ENCODE measurements at places on chromosomes 1 and 21. TPM values are rescaled to one million over a fixed set of nuclear protein-coding genes. Genes with fewer than 3 reads are reported as not detected.
A peak's percentile ranks its signal among the peaks of the same experiment; 100 is the strongest.

Gene OR6N1
- not detected for total RNA-seq

Gene F3
- 6.5 TPM for total RNA-seq

DNA sequence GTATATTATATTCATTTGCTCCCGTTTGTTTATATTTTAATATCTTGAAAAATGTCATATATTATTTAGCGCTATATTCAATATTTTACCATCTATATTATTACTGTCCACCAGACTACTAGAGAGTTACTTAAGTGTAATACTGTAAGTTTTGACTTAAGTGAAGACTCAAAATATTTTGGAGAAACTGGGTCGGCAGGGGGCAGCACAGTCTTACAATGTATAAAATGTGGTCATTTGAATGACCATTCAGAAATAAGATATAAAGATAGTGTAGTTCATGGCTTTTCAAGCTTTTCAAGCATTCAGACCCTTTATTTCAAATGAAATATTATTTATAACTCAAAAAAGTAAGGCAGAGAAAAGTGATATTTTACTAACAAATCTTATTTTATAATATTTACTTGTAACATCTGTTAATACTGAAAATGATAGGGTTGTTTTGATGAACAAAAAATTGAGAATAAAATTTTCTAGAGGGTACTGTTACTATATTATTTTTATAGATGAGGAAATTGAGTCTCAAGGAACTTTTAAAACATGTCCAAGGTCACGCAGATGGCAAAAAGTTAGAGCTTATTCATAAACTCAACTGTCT is 89.0 kb upstream of the SERTAD4 start:
- H3K27ac ChIP-seq: no peak overlapping the region
- peak; percentile 85 for DNase-seq
- H3K4me1 ChIP-seq: no peaks in the 10 kb centered on the region

DNA sequence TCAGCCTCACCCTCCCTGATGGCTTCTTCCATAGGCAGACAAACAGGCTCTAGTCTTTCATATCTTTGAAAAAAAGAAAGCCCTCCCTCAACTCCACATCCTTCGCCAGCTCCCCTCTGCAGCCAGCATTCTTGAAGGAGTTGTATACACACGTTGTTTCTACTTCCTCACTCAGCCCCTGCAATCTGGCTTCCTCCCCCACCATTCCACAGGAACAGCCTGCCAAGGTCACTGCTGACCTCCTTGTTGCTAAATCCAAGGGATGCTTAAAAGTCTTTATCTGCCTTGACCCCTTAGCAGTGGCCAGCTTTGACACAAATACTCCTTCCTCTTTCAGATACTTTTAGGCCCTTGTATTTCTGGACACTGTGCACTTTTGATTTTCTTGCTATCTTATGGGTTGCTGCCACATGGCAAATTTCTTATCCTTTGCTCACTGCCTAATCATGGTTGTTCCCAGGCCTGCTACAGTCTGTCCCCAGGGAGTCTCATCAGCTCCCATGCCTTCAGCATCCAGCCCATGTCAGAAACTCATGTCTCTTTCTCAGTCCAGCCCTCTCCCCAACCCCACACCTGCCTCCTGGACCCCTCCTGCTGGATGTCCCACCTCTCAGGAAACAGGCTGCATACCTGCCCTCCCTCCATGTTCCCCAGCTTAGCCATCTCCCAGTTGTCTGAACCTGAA is 8.3 kb downstream of the FAM229A start:
- no peak overlapping the region for H3K4me3 ChIP-seq
- DNase-seq: no peak
- peaks cover 8% of the 10 kb centered on the region for H3K4me1 ChIP-seq
- no peak overlapping the region for H3K27ac ChIP-seq
- H3K27me3 ChIP-seq: no peaks in the 10 kb centered on the region

- no peaks in the 10 kb centered on the region for H3K4me1 ChIP-seq
- no peak overlapping the region for H3K4me3 ChIP-seq
- H3K27me3 ChIP-seq: no peaks in the 10 kb centered on the region
- DNase-seq: no peak
- H3K36me3 ChIP-seq: peaks cover 4% of the 10 kb centered on the region
Observed at GRCh38 chr1:40640314-40641076, 25.0 kb downstream of the RIMS3 start.

- DNase-seq: no peak
- peaks cover 10% of the 10 kb centered on the region for H3K4me1 ChIP-seq
- H3K4me3 ChIP-seq: no peak overlapping the region
- H3K27ac ChIP-seq: no peak overlapping the region
- H3K36me3 ChIP-seq: no peaks in the 10 kb centered on the region
Observed at GRCh38 chr1:244226435-244226834, 175.4 kb downstream of the ZBTB18 start.

- no peak overlapping the region for H3K4me3 ChIP-seq
- no peaks in the 10 kb centered on the region for H3K36me3 ChIP-seq
- H3K27me3 ChIP-seq: peaks cover 31% of the 10 kb centered on the region
- no peaks in the 10 kb centered on the region for H3K4me1 ChIP-seq
Observed at GRCh38 chr1:233912447-233912846, 8.0 kb downstream of the SLC35F3 start.

Gene GPR153
- total RNA-seq: 8.4 TPM

Gene STIL
- total RNA-seq: 39.3 TPM

- H3K4me1 ChIP-seq: peaks cover 12% of the 10 kb centered on the region
- no peak for DNase-seq
- no peak overlapping the region for H3K27ac ChIP-seq
- no peaks in the 10 kb centered on the region for H3K36me3 ChIP-seq
- H3K4me3 ChIP-seq: no peak overlapping the region
Observed at GRCh38 chr1:199042193-199042592, 403.4 kb downstream of the PTPRC start.

- no peak for DNase-seq
- H3K36me3 ChIP-seq: no peaks in the 10 kb centered on the region
- no peaks in the 10 kb centered on the region for H3K4me1 ChIP-seq
- no peak overlapping the region for H3K27ac ChIP-seq
Observed at GRCh38 chr1:94679332-94680038, 137.9 kb upstream of the F3 start.

- DNase-seq: no peak
- H3K36me3 ChIP-seq: no peaks in the 10 kb centered on the region
- H3K27me3 ChIP-seq: no peaks in the 10 kb centered on the region
- no peak overlapping the region for H3K4me3 ChIP-seq
- no peaks in the 10 kb centered on the region for H3K4me1 ChIP-seq
- H3K27ac ChIP-seq: no peak overlapping the region
Observed at GRCh38 chr1:6509919-6510291, 18.4 kb upstream of the PLEKHG5 start.

Gene RNPEP
- 74.1 TPM for total RNA-seq

Gene AURKAIP1
- 172 TPM for total RNA-seq

Gene POU3F1
- 83.3 TPM for total RNA-seq

Gene CA6
- total RNA-seq: not detected

Gene IGSF21
- 4.1 TPM for total RNA-seq

Measured in A673 (cell line).